SHP77 (cell line): ENCODE measurements at places on chromosomes 5 and 9.
A peak's percentile ranks its signal among the peaks of the same experiment; 100 is the strongest.

DNA sequence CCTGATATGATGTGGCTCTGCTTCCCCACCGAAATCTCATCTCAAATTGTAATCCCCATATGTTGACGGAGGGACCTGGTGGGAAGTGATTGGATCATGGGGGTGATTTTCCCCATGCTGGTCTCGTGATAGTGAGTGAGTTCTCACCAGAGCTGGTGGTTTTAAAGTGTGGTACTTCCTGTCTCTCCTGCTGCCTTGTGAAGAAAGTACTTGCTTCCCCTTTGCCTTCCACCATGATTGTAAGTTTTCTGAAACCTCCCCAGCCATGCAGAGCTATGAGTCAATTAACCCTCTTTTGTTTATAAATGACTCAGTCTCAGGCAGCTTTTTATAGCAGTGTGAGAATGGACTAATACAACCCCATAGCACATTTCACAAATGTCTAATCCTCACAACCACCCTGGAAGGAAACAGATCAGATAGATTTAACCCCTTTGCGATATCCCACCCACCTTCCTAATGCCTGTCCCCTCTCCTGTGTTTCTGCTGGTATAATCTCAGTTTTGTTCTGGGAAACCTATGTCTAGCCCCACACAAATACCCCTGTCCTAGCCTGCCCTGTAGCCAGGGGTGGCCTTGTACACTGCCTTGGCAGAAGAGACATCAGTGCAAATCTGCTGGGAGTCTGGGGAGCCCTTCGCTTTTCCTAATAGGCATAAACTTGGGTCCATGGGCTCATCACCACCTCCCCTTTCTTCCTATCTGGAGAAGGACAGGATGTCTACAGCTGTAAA lies 157.0 kb upstream of the RAI14 start:
- DNase-seq = no peak

- DNase-seq = no peak
Measured at GRCh38 chr9:87713278-87713987, 12.5 kb upstream of the CTSL start.

GRCh38 chr5:6508931-6509330 lies 60.3 kb downstream of the UBE2QL1 start:
- DNase-seq = no peak

DNA sequence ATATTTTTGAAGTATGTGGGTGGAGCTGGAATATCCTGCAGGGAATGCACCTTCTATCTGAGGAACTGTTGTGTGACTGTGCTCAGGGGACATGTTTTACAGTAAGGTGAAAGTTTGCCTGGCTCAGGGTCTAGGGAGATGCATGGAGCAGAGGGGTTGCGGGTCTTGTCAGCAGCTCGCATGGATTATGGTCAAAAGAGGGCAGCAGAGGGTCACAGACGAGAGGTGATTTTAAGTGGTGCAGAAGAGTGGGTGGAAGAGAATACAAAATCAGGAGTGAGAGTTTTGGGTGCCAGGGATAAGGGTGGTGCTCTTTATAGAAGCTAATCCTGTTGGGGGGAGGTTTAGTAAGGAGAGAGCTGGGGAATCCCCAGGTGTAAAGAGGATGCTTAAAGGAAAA lies 53.5 kb upstream of the GRIN3A start:
- DNase-seq = peak; percentile 64

- no peak for DNase-seq
Measured at GRCh38 chr5:137134920-137135532, 364.1 kb downstream of the SPOCK1 start.

- DNase-seq = no peak
Measured at GRCh38 chr5:134148316-134148715, 28.4 kb downstream of the SKP1 start.

- DNase-seq = no peak
Measured at GRCh38 chr9:38681747-38682227, 38.1 kb downstream of the FAM240B start.

GRCh38 chr9:71524996-71525580 lies 243.2 kb downstream of the CEMIP2 start:
- DNase-seq = no peak

DNA sequence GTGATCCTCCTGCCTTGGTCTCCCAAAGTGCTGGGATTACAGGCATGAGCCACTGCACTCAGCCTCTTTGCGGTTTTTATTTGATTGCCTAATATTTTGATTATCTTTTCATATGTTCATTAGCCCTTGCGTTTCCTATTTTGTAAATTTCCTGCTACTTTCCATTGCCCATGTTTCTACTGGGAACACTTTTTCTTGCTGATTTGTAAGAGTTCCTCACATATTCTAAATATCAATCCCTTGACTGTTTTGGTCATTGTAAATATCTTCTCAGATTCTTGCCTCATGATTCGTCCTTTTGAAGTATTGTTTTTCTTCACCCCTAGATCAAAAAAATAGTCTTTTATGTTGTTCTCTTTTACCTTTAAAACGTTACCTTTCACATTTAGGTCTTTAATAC lies 37.9 kb upstream of the TTC1 start:
- DNase-seq = no peak

- no peak for DNase-seq
Measured at GRCh38 chr5:132474131-132474723, 16.3 kb downstream of the IRF1 start.

DNA sequence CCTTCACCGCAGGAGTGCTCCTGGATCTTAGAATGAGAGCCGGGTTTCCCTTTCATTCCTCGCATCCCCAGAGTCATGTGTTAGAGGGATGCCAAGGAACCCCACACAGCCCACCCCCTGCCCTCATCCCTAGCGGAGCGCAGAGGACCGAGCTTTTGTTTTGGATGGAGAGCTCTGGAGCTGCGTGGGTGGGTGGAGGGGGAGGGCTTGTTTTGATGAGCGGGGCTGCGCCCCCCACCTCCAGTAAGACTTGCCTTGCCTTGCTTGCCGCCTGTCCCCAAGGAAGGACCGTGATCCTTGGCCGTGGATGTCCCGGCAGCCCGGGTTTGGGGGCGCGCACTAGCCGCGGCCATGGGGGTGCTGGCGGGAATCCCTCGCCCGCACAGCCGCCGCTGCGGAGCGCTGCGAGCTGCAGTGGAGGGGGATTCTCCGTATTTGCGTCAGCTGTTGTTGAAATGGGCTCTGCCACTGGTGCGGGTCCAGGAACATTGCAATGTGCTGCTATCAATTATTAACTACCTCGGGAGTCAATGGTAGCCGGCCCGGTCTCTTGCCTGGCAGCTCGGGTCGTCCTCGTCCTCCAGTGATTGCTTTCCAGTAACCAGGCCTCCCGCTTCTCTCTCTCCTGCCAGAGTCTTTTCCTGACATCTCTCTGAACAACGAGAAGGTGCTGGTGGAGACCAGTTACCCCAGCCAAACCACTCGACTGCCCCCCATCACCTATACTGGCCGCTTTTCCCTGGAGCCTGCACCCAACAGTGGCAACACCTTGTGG lies 1.0 kb downstream of the EGR1 start:
- no peak for DNase-seq

DNA sequence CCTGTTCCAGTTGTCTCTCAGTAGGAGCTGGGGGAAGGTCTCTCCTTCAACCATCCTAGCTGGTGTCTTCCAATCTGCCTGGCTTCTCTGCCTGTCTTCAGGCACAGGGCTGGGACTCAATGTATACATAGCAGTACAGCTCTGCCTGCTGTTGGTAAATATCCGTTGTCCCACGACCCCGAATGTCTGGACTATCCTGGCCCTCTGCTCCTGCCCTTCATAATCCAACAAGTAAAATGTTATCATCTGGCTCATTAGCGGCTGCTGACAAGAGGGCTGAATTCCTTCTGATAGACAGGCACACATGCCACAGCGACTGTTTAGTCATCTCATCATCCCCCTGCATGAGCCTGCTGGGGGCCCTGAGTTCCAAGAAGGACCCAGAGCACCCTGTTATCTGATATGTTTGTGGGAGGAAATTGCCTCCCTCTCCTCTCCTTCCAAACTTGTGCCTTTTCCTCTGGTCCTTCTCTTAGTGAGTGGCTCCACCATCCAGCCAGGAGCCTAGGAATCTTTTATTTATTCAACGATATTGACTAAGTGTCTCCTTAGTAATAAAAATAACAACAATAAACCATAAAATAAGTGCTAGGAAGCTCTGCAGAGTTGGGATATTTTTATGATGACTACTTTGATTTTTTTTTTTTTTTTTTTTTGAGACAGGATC lies 29.5 kb upstream of the TGFBR1 start:
- DNase-seq = no peak

DNA sequence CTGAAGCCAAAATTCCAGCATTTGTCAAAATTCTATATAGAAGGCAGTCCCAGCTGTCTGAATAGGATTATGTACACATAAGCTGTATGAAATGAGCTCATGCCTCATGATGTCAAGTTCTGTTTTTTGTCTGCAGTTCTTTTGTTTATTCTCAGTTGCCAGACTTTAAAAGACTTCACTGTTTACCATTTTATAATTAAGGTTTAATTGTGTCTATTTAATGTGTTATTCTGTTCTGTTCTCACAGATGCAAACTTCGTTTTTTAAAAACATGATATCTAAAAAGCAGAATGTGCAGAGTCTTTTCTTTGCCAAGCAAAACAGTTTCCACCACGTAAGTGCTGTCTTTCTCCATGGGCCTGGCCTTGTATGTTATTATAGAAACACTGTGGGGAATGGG lies 31.1 kb downstream of the ERAP1 start:
- no peak for DNase-seq

GRCh38 chr5:163505049-163505367 lies 411 bp upstream of the MAT2B start:
- peak; percentile 55 for DNase-seq

DNA sequence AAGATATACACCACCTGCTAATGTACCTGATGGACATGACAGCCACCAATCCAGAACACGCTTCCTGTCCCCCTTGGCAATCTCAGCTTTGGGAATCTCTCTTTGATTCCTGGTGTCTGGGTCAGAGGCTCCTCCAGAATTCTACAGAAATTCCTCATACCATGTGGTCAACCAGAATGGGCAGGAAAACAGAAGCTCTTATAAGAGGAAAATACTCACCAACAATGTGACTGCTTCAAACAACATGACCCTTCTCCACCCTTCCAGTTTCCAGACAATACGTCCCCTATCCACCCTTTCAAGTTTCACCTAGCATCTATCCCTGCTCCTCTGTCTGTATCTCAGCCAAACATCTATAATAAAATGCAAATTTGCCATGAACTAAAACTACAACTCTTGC lies 247.2 kb downstream of the DENND1A start:
- DNase-seq = no peak

DNA sequence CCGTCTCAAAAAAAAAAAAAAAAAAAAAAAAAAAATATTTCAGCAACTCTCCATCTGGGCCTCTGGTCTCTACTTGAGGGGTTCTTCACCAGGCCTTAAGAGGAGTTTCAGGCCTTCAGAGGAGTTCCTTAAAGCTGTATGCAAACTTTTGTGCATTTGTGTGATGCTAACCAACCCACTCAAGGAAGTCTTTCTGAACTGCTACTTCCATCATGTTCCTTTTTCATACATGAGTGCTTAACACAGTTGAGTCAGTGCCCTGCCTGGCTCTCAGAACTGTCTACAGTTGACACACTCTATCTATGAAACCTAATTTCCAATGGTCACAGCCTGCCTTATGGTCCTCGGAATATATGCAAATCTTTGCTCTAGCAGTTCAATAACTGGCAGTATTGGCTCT lies 146.5 kb downstream of the MEF2C start:
- DNase-seq = no peak

DNA sequence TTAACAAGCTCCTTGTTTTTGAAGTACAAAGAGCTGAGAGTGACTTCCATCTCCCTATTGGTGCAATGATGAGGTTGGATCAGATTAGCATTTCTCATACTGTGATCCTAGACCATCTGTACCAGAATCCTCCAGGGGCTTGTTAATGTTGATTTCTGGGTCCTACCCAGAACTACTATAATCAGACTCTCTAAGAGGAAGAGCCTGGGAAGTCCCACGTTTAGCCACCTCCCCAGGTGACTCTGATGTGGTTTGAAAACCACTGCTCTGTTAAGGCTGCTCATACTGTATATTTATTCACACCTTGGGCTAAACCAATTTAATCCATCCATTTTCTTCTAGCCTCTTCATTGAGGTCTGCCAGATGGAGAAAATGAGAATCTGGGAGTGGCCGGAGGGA lies 49.6 kb upstream of the SMIM32 start:
- no peak for DNase-seq

DNA sequence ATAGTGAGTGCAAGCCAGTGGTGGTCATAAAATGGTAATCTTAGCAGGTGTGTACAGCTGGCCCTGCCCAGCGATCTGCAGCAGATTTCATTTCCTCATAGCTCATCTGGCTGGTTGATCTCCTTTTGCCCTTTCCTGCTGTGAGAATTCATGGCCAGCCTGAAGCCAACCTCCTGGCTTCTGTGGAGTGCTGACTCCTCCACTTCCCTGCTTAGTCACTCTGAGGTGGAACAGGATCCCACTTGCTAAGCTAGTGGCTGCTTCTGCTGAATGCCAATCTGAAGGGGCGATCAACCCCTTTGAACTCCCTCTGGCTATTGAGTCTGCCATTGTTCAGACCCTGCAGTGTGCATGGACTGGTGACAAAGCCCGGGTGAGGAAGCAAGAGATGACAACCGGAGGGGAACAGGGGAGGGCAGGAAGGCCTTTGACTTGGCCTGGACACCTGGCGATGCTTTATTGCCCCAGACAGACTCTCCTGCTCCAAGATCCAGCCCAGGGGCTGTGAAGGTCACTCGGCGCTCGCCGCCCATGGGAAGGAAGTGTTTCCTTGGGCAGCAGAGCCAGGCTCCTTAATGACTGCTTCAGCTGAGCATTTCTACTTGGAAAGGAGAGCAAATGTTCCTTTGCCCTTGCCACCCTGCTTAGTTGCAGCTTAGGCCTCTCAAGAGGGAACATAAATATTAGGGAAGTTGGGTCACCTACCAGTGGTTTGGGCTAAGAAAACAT lies 341.1 kb downstream of the ZSWIM6 start:
- DNase-seq = peak; percentile 6

- DNase-seq = peak; percentile 42
Measured at GRCh38 chr9:76717613-76718012, 46.6 kb upstream of the PCA3 start.

DNA sequence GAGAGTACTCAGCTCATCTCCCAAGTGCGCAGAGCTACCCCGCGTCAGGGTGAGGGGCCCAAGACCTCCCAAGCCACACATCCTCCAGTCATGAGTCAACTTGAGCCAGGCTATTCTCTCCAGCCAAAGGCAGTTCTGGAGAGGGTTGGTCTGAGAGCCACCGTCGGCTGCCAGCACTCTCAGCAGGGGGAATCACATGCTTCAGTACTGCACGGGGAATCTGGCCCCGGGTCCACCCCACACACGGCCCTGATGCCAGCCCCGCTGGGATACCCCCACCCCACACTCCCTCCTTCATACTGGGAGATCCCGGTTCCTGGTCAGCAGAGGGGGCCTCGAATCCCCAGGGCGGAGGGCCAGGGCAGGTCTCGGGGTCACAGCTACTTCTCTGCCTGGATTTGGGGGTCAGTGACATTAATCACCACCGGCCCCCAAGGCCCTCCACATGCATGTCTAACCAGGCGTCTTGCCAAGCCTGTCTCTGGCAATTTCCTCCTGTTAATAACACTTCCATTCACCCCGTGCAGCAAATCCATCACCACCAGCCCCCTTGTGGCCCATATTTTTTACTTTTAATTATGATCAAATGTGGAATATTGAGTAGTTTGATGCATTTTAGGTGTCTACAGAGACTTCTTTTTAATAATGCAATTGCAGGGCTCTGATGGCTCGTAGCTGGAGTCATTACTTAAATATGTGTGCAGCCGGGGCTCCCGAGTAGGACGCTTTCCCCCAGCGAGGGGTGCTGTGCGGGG lies 102.9 kb upstream of the PPP1R26 start:
- DNase-seq = no peak
